IMR-90 (cell line): ENCODE measurements at places on chromosomes 5 and 9. TPM values are rescaled to one million over a fixed set of nuclear protein-coding genes. Genes with fewer than 3 reads are reported as not detected.

DNA sequence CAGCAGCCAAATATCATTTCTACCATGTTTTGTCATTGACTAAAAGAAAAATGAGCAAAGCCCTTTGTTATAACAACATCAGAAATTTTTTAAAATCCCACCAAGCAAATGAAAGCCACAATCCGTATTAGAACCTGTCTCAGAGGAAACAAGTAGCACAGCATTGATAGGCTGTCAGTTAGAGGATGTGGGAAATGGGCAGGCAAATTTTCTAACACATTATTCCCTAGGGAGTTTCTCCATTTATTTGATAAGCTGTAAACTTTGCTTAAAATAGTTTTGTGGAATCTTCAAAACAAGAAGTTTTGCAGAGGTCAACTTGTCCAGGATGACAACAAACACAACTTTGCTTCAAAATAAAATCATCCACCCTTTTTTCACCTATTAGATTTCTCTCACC is 53.6 kb upstream of the APC start:
- H3K4me3 ChIP-seq = no peak overlapping the region
- H3K27me3 ChIP-seq = no peaks in the 10 kb centered on the region
- H3K4me1 ChIP-seq = no peaks in the 10 kb centered on the region
- DNase-seq = no peak
- no peaks in the 10 kb centered on the region for H3K36me3 ChIP-seq

- H3K36me3 ChIP-seq = no peaks in the 10 kb centered on the region
- H3K4me1 ChIP-seq = no peaks in the 10 kb centered on the region; the same call in 1 of the 2 replicates
- peak; percentile 78 for DNase-seq
- H3K4me3 ChIP-seq = no peak overlapping the region
- H3K27me3 ChIP-seq = peaks cover 3% of the 10 kb centered on the region; the same call in 1 of the 2 replicates
Observed at GRCh38 chr9:69785757-69786156, 25.9 kb upstream of the PTAR1 start.

The SHISAL2B gene
- total RNA-seq = not detected in 2 replicates

The ADRB2 gene
- 3.4 and 4.4 TPM in 2 replicates for total RNA-seq

The ZBTB26 gene
- 5.8 and 6.1 TPM in 2 replicates for total RNA-seq

The MIGA2 gene
- total RNA-seq = 9.7 and 12.5 TPM in 2 replicates
